Thymus (tissue), 14 donors: ENCODE measurements at places on chromosomes 4 and X. TPM values are rescaled to one million over a fixed set of nuclear protein-coding genes. Genes with fewer than 3 reads are reported as not detected.

The GAGE12H gene
- not detected for polyA plus RNA-seq

GRCh38 chrX:63275127-63275526 lies 76.0 kb downstream of the SPIN4 start:
- no peak overlapping the region for H3K27ac ChIP-seq
- no peak for DNase-seq
- H3K36me3 ChIP-seq = no peaks in the 10 kb centered on the region
- no peaks in the 10 kb centered on the region for H3K4me1 ChIP-seq
- H3K4me3 ChIP-seq = no peak overlapping the region

- H3K36me3 ChIP-seq = peaks cover 12% of the 10 kb centered on the region
- no peak overlapping the region for H3K4me3 ChIP-seq
- no peaks in the 10 kb centered on the region for H3K4me1 ChIP-seq
- H3K27ac ChIP-seq = no peak overlapping the region
Measured at GRCh38 chr4:139674875-139675550, 9.4 kb downstream of the MGST2 start.

- peaks cover 8% of the 10 kb centered on the region for H3K27me3 ChIP-seq
- no peak overlapping the region for H3K27ac ChIP-seq
- H3K4me1 ChIP-seq = no peaks in the 10 kb centered on the region
- no peak overlapping the region for H3K4me3 ChIP-seq
- no peaks in the 10 kb centered on the region for H3K36me3 ChIP-seq
Measured at GRCh38 chrX:47080215-47080914, 2.1 kb downstream of the RGN start.

DNA sequence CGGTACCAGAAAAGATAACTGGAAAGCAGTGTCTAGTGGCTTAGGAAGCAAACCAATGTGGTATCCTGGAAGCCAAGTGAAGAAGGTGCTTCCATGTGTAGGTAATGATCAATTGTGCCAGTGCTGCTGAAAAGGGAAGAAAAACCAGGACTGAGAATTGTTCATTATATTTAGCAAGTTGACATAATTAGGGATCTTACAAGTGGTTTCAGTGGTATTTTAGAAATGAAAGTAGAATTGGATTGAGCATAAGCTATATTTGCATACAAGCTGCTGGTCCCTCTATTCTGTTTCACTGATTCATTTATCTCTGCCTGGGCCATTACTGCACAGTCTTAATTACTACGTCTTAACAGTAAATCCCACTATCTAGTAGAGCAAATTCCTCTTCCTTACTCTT lies 32.3 kb downstream of the PRDM8 start:
- no peak overlapping the region for H3K4me3 ChIP-seq
- H3K4me1 ChIP-seq = no peaks in the 10 kb centered on the region

DNA sequence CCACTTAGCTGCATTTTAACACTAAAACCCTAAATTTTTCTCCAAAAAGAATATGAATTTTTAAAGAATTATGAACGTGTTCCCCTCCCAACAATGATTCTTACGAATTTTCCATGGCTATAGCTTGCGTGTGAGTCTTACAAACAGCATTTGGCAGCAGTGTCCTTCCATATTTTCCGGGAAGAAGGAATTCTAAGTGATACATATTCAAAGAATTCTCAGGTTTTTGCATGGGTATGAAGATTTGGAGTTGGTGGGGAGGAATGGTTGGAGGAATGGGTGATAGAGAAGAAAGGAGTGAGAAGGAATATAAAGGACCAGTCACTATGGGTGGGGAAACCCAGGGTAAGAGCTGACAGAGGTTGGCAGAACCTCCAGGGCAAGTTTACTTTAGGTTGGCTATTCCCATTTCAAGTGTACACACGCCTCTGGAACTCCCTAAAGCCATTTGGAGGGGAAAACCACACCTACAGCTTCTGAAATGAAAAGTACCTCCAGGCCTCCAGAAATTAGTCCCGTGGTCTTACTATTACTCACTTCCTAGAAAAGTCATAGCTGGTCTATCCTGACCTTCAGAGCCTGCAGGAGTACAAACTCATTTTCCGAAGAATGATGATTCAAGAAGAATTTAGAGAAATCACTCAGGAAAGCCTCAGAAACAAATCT lies 420.8 kb upstream of the DIPK2B start:
- H3K27ac ChIP-seq = no peak overlapping the region
- no peaks in the 10 kb centered on the region for H3K4me1 ChIP-seq
- no peak overlapping the region for H3K4me3 ChIP-seq
- no peak for DNase-seq
- H3K36me3 ChIP-seq = no peaks in the 10 kb centered on the region
- no peaks in the 10 kb centered on the region for H3K27me3 ChIP-seq

- DNase-seq = no peak
- no peak overlapping the region for H3K4me3 ChIP-seq
- H3K4me1 ChIP-seq = peaks cover 17% of the 10 kb centered on the region
- no peaks in the 10 kb centered on the region for H3K36me3 ChIP-seq
Measured at GRCh38 chr4:153218961-153219360, 14.7 kb downstream of the TRIM2 start.
